GM23338 (cell line): ENCODE measurements at places on chromosomes 5 and 9.

DNA sequence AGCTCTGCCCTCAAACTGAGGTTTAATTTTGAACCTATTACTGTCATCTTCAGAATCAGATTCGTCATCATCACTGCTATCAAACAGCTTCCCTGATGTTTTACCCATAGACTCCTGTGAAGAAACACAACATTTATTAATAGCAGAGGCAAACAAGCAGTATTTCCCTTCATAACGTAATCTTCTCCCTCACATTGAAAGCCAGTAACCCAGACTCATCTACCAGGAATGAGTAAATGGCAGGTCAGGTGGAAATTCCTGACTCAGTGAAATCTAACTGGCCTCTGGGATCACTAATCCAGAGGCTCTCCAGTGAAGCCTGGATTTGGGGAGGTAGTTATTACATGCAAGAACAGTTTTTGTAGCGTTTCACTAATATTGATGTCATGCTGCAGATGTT is 14.6 kb downstream of the NOL8 start:
- no peak for DNase-seq

DNA sequence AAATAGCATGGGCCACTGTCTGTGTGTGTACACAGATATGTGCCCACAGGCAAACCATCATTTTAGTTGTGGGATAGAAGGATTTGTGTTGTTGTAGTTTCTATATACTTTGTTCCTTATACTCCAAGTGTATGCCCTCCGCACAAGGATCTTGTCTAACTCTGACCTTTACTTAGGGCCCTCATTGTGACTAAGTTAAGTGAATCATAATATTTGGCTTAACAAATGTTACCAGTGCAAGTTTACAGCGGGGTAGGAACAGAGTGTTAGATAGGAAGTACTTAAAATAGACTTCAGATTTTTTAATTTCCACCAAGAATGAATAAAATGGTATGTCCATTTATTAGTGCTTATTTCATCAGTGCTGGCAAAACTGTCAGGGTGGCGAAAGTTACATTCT is 29.5 kb upstream of the CYFIP2 start:
- DNase-seq, result no peak

GRCh38 chr9:135990468-135991429 is 29.6 kb upstream of the UBAC1 start:
- peak; percentile 96 for DNase-seq

DNA sequence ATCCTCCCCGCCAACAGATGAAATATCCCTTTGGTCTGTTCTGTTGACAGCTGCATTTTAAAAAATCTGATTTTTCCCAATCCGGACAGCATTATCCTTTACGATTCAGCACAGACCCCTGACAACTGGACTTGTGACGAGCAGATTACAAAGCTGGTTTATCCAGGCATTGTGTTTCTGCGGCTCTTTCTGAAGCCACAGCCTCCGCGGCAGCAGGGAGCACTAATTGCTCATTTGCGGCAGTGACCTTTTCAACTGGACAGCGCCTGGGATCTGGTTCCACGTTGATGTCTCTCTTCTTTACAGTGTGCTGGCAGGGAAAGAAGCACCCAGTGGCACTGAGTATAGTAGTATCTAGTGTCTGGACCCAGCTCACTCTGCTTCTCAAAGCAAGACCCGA is 351.2 kb downstream of the ZNF608 start:
- DNase-seq, result peak; percentile 4

DNA sequence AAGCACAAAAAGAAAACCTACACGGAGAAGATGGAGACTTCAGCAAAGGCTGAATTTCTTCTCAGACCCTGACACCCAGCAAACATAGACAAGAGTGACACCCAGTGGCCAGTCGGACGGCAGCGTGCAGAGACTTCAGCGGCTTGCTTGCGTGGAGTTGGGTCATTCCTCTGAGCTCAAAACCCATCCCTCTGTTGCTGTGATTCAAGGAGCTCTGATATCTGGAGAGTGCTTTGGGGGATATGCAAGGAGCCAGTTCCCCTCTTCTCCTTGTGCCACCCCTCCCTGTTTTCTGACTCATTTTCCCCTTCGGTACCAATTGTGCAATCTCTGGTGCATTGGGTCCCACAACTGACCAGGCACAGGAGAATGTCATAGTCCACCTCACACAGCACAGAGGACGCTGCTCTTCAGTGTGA is 27.5 kb downstream of the SH3TC2 start:
- DNase-seq, result peak; percentile 84

DNA sequence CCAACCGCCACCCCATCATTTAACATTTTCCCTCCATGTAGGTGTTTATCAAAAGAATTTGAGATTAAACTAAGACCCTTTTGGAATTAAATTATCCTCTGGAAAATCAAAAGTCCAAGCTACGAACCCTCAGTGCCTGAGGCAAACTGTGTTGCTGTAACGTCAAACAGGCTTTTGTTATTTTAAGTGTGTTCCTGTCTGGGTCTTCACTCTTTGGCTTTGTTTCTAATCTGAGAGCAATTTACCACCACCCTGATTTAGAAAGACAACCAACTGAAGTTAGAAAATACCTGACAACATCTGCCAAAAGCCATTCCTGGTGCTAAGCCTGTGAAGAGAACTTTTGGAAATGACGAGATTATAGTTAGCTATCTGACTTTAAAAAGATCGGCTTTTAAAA is 199.9 kb downstream of the DIRAS2 start:
- peak; percentile 50 for DNase-seq

GRCh38 chr9:21720758-21721157 is 81.7 kb upstream of the MTAP start:
- no peak for DNase-seq

GRCh38 chr5:172490514-172491461 is 36.5 kb upstream of the SH3PXD2B start:
- DNase-seq, result no peak

GRCh38 chr9:90504486-90504885 is 138.1 kb downstream of the DIRAS2 start:
- no peak for DNase-seq

- DNase-seq, result no peak
Measured at GRCh38 chr5:104599726-104600125, 1037.1 kb upstream of the NUDT12 start.

DNA sequence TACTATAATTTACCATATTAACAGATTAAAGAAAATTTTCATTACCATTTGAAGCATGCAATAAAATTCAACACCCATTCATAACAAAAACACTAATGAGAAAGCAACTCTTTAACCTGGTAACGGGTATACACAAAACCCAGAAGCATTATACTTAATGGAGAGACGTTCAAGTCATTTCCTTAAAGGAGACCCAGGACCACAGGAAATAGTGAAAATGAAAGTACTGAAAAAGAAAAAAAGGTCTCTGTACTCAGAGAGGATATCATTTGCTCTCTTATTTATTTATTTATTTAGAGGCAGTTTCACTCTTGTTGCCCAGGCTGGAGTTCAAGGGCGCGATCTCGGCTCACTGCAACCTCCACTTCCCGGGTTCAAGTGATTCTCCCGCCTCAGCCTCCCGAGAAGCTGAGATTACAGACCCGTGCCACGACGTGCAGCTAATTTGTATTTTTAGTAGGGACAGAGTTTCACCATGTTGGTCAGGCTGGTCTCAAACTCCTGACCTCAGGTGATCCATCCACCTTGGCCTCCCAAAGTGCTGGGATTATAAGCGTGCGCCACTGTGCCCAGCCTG is 61.6 kb downstream of the SETX start:
- no peak for DNase-seq

GRCh38 chr9:129891569-129891968 is 56.3 kb downstream of the USP20 start:
- no peak for DNase-seq

GRCh38 chr5:74894351-74894750 is 28.2 kb upstream of the FAM169A start:
- no peak for DNase-seq

DNA sequence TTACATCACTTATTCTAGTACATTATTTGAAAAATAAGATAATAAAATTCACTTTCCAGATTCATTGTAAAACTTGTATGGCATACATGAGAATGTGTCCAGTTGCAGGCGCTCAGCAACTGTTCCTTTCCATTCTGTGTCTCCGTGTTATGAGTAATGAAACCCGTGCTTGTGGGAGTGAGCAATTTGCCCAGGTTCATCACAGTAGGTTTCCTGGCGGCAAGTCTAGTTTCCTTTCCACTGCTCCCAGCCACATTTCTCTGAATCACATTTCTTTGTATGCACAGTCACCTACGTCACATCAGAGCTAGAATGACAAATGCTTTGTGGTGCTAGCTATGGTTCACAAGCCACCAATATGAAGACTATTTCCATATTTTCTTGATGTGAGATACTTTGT is 39.9 kb downstream of the MOCS2 start:
- DNase-seq, result no peak

- no peak for DNase-seq
Measured at GRCh38 chr5:106940986-106941385, 729.8 kb downstream of the EFNA5 start.

DNA sequence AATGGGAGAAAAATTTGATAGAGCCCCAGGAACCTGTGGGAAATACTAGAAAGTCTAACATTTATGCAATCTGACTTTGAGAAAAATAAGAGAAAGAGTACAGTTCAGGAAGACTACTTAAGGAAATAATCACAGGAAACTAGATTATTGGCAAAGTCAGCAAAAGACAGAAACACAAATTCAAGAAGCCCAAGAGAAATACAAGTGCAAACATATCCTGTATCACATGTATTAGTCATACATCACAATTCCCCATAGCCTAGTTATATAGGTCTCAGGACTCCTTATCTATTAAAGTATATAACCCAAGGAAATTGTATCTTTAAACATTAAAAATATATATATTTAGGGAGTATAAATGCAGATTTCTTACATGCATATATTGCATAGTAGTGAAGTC is 100.8 kb downstream of the HOMER1 start:
- no peak for DNase-seq

DNA sequence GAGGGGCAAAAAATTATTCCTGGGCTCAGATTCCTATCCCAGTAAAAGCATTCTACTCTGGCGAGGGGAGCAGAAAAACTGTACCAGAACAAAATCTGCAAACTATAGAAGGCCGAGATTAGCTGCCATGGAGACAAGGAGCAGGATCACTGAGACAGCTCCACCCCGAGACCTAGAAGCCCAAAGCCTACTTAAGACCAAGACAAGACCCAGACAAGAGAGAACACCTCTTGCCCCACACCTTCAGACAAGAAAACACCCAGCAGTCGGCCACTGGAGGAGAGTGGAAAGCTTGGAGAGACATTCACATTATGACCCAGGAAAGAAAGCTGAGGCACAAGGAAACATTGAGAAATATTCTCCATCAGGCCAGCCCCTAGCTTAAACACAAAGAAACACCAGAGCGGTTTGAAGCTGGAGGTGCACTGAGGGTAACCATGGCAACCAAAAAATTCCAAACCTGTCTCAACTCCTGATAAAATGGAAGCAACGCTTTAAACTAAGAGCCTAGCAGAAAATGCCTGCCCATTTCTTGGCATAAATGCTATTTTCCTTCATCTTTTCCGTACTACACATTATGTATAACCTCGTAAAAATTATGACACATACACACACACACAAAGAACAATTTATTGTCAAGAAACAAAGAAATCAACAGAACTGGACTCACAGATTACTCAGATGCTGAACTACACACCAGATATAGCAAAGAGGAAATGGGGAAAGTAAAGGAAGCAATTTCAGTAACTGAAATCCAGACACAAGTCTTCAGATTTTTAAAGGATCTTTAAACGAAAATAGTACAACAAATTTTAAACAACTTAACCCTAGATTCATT is 53.8 kb upstream of the FTMT start:
- DNase-seq, result peak; percentile 74

DNA sequence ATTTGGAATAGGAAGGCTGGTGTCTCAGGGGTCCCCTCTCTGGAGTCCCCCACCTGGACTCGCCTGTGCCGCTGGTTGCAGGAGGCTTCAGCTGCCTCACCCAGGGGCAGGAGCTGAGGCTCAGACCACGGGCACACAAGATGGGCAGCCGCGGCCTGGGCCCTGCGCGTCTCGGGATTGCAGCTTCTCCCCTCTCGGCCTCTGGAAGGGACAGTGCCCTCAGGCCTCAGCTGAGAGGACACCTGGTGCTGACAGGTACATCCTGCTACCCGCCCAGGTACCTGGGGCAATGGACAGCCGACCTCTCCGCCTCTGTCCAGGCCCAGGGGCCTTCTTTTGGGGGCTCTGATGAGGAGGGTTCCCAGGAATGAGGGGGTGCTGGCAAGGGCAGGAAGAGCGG is 38.3 kb downstream of the UNC5A start:
- DNase-seq, result no peak

- no peak for DNase-seq
Measured at GRCh38 chr5:90875456-90875855, 316.9 kb downstream of the ADGRV1 start.

DNA sequence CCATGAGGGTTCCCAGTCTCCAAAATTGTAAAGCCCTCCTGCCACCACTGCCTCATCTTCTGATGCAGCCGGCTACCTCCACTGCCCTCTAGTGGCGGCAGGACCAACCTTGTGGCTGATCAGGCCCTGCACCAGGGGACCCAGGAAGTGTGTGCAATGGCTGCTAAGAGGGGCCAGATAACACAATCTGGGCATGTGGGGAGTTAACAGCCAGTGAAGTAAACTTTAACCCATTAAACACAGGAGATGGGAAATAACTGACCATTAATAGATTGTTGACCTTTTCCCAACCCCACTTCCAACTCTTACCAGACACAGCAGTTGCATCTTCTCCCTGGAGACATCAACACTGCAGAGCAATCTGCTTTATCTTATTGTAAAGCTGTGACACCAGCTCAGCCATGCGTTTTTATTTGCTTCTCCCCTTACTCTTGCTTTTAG is 63.3 kb downstream of the FREM1 start:
- DNase-seq, result peak; percentile 92

DNA sequence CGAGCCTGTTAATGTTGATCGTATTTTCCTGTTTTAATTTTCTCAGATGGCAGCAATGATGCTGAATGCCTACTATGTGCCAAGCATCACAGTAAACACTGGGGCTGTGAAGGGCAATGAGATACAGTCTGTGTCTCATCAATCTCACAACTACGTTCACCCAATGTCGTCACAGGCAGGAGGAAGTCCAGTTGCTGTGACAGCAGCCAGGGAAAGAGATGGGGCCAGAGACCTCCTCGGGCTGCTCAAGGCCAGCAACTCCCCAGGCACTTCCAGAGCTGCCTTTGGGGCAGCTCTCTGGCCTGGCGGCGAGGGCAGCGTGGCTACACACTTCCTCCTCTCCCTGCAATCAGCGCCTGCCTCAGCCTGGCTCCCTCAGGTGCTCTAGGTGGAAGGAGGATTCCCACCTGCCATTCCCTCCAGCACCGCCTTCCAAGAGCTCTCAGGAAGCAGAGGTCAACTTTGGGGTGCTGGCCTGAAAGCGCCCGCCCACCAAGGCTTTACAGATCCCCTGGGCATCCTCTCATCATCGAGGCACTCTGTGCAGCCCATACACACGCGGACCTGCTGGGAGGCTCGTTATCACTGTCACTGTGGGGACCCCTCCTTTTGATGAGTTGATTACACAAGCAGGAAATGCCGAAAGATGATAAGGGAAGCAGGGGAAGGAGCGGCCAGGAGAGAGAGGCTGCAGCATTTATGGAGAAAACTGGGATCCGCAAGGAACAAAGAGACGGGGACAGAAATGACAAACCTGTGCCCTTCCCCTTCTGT is 159.2 kb downstream of the ZDHHC21 start:
- peak; percentile 8 for DNase-seq
